ENCODE measurements at places on chromosomes 13 and 19. TPM values are rescaled to one million over a fixed set of nuclear protein-coding genes. Genes with fewer than 3 reads are reported as not detected.

DNA sequence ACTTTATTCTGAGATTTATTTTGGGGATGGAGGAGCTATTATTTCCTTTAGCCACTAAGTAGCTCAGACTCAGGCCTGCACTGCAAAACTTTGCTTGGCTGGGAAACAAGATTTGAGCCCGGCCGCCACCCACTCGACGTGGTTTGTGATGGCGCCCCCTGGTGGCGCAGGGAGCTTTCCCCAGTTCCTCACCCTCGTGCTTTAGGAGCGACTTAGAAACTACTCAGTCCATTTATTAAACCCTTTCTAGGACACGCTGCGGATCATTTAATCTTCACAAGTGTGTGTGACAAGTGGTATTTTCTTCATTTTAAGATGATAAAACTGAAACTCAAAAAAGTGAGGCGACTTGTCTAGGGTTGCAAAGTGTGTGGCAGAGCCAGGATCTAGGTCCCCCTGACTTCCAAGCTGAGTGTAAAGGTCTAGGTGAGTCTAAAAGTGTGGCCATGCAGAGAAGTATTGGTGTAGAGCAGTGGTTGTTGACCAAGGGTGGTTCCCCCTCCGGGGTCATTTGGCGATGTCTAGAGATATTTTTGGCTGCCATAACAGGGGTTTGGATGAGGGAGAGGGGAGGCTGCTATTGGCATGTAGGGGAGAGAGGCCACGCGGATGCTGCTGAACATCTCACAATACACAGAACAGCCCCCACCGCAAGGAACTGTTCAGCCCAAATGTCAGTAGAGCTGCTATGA lies 2.2 kb downstream of the CXCL17 start:
- peak; percentile 32 for DNase-seq

Gene NLRP12
- total RNA-seq: 0.76 TPM

GRCh38 chr19:36212895-36213294 lies 1.6 kb downstream of the ZNF565 start:
- no peak for DNase-seq

Gene DAND5
- total RNA-seq: 0.26 TPM

DNA sequence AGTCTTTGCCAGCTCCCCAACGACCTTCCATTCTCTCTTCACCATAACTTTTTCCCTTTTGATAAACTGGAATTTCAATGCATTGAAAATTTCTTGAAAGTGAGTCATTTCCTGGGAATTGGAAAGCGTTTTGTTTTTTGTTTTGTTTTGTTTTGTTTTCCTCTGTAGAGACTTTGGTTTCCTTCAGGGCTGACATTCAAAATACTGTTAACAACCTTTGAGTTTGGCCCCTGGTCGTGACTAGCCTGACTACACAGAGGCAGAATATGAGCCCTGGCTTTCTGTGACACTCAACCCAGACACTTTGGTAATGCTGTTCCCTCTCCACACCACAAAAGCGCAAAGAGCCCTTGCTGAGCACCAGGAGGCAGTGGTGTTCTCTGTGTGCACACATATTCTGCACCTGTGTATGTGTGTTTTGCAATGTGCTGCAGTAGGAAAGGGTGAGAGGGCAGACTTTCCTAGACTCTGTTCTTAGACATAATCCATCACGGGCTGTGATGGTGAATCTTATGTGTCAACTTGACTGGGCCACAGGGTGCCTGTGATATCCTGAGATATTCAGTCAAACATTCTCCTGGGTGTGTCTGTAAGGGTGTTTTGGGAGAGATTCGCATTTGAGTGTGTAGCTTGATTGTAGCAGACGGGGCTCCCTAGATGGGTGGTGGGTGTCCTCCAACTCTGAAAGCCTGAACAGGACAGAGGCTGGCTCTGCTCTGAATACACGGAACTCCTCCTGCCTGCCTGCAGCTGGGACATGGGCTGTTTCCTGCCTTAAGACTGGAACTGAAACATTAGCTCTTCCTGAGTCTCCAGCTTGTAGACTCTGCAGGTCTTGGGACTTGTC lies 29.5 kb upstream of the ANKRD10 start:
- peak; percentile 55 for DNase-seq

DNA sequence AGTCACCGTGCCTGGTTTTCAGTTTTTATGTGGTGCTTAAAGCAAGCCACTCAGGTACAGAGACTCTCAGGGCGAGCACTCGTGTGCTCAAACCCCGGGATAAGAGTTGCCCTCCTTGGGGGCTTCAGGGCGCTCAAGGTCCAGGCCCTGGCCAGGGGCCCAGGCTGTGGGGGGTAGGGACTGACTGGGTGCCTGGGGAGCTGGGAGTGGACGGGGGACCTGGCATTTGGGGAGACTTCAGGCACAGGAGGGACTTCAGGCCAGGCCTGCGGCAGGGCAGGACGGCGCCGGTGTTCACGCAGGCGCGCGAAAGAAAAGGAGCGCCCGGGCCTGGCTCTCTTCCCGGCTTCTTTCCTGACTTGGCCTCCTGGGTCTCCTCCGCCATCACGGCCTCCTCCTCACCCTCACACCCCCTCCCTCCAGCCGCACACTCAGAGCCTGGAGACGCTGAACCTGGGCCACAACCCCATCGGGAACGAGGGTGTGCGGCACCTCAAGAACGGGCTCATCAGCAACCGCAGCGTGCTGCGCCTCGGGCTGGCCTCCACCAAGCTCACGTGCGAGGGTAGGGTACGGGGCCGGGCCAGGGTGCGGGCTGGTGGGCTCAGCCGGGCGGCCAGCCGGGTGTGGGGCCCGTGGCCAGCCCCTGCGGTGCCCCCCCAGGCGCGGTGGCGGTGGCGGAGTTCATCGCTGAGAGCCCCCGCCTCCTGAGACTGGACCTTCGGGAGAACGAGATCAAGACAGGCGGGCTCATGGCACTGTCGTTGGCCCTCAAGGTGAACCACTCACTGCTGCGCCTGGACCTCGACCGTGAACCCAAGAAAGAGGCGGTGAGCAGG lies 16.1 kb downstream of the NKPD1 start:
- DNase-seq: no peak

- no peak for DNase-seq
Observed at GRCh38 chr13:30871588-30872275, 34.3 kb upstream of the MEDAG start.

DNA sequence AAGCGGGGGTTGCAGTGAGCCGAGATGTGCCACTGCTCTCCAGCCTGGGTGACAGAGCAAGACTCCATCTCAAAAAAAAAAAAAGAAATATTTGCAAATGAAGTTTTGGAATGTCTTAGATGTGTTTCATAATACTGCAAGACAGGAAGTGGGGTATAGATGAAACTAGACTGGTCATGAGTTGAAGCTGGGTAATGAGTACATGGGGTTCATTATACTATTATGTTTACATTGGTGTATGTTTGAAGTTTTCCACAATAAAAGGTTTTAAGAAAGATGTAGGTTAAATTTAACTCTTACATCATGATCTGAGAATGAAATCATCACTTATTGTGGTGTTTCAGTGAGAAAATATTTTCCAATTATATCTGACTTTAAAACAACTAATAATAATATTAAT lies 19.0 kb downstream of the FNDC3A start:
- DNase-seq: no peak

GRCh38 chr13:24684600-24684998 lies 4.4 kb downstream of the ATP12A start:
- DNase-seq: no peak

All from dermis microvascular lymphatic vessel endothelial cell (primary cell).